CD4-positive, alpha-beta T cell treated with Interleukin-15 for 1 hour (primary cell): ENCODE measurements at places on chromosomes 2 and 18.

DNA sequence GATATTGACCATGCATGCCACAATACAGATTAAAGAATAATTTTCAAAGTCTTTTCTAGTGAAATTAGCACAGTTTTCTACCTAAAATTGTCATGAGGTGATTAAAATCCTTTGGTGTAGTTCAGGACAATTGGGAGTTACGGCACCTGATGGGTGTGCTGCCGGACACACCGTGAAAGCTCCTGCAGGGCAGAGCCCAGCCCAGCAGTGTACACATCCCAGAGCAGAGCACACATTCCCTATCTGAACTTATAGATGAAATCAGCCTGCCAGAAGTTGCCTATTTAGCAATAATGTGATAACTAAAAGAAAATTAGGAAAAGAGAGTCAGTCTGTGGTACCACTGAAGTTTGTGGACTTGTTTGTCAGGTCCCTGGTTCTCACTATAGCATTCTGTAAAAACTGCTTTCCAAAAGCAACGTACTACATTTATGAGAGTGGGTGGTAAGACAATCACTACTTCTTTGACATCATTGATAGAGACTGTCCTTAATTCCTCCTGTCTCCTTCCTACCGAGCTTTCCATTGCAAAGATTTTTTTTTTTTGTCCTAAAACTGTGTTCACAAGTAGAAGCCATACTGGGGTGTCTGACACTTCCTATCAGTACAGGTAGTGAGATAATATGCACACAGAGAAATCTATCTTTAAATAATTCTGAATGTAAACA, 3.4 kb downstream of the CYTIP start:
- DNase-seq = no peak

DNA sequence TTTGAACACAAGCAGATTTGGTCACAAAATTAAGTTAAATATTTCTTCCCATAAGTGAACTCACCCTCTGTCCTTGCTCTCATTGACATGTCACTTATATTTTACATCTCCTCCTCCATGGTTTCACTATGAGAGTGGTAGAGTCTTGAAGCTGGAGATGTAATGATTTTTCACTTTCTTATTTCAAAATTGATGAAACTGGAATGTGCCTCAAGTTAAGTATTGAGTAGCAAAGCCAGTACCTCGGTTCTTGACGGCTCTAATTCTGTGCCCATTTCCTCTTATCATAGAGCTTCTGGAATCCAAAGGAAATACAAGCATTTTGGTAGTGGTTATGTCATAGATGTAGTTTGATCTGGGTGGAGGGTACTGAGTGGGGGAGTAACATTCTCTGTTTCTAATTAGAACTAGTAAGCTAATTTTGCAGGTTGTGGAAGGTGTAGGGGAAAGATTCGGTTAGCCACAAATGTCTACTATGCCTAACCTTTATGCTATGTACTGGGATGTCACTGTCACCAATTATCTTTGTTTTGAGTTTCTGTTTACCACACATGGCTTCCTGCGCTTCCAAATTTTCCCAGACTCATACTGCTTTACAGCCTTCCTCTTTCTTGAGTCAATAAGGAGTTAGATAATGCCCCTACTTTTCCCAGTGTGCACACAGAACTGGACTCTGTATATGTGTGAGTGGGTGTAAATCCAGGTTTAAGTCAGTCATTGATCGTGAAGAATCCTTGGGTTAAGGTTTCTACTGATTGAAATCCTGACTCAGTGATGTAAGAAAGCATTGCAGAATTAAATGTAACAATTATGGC, 96.8 kb downstream of the DIS3L2 start:
- DNase-seq = no peak

DNA sequence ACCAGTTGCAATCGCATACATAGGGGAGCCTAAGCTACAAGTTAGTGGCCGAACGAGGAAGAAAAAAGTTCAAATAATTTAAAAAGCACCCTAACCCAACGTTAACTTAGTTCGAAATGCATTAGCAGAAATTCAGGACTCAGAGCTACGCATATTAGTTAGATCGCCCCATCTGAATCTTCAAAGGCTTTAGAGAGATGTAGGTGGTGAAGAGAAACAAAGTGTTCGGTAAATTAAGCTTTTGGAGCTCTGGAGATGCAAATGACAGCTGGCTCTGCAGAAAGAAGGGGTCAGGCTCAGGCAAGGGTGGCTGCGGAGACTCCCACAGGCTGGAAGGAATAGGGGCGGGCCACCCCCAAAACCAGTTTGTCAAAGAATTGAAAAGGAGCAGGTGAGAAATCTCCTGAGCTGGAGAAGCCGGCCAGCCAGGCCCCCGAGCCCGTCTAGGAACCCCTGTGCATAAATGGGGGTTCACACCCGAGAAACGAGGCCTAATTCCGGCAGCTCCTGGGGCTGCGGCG, 621 bp downstream of the TXNL1 start:
- no peak for DNase-seq

DNA sequence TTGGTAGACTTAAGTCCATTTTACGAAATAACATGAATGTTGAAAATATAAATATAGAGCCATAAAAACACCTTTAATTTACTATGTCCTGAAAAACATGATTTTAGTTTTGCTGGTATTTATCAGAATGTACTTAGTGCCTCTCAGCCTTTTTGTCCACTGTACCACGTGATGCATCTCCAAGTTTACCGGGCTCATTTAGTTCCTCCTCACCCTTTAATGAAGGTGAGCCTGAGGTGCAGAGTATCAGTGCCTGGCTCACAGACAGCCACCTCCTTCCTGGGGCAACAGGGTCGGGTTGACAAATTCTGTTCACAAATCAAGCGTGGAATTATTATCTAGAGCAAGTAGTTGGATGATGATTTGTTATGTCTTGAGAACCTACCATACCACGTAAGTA, 420.5 kb upstream of the MEIS1 start:
- DNase-seq = no peak

GRCh38 chr2:27920148-27920885, 29.8 kb downstream of the BABAM2 start:
- no peak for DNase-seq

DNA sequence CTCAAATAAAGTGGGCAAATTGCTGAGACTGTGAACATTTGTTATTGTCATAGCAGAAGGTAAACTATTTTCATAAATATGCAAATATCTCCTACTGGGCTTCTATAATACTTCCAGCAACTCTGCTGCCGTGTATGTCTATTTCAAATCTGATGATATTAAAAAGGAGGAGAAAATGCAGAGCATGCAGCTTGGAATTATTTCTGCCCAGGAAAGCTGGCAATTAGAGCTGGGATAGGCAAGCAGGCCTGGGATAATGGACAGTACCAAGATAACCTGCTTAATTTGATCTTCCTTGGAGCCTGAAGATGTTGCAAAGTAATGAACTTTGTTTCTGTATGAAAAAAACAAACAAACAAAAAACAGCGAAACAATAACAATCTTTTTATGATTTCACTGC, 72.8 kb downstream of the HNMT start:
- DNase-seq = no peak

- no peak for DNase-seq
Measured at GRCh38 chr2:232626584-232626983, 6.8 kb upstream of the EFHD1 start.

GRCh38 chr2:208064220-208064961, 39.1 kb upstream of the PLEKHM3 start:
- DNase-seq = no peak

DNA sequence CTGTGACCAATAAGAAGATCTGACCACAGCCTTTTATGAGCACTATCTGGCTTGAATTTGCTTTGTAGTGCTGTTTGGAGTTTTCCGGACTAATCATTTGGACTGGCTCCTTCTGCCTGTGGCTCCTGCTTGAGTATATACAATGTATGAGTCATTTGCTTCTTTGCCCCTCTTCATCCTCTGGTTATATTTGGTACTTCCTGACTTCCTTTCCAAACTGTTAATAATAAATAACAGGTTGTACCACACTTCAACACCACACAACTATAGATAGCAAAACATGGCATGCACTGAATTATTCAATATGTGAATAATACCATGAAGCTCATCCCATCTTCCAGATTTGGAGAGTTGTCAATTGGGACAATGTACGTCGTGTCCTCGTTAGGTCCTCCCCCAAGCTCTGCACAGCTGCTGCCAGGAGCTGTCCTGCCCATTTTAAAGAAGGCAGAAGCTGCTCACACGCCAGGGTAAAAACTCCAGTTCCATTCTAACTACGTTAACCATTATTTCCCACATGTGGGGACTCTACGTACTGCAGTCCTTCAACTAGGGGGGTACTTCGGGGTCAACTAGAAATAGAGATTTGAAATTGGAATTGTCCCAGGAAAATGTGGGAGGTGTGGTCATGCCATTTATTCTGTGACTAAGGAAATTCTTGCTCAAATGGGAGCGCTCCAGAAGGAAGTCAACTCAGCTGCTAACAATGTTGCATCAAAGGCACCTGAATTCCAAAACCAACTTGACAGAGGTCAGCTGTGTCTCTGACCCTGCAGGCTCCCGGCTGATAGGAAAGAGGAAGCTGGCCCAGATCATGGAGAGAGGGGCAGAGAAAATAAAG, 38.1 kb downstream of the ST8SIA5 start:
- no peak for DNase-seq

DNA sequence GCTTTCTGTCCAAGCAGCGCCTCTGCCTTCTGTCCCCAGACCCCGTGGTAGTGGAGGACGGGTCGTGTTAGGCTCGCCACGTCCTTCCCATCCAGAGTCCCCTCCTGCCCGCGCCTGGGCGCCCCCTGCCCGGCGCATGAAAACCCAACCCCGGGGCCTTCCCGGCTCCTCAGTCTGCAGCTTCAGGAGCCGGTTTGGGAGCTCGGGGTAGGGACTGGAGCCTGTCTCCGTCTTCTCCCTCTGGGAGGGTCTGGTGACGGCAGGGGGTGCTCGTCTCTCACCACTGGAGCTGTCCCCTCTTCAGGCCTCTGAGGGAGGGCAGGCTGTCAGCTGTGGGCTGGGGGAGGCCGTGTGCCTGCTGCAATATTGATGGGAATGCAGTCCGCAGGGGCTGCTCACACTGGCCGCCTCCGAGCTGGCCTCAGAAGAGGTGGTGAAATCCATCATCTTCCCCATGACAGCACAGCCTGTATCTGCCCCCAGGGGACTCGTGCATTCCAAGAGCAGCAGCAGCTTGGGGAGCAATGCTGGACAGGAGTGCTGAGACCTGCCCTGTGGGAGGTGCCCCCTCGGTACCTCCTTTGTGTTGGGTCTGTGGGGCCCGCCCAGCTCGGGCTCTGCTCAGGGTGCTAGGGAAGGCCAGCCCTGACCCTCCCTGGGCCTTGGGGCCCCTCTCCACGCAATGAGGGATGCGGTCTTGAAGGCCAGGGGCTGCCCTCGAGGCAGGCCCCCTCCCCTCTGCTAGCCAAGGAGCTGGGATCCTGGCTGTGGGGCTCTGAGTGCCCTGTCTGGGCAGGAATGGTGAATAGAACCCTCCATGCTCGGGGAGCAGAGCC, 17.8 kb upstream of the KLHL30 start:
- DNase-seq = no peak

DNA sequence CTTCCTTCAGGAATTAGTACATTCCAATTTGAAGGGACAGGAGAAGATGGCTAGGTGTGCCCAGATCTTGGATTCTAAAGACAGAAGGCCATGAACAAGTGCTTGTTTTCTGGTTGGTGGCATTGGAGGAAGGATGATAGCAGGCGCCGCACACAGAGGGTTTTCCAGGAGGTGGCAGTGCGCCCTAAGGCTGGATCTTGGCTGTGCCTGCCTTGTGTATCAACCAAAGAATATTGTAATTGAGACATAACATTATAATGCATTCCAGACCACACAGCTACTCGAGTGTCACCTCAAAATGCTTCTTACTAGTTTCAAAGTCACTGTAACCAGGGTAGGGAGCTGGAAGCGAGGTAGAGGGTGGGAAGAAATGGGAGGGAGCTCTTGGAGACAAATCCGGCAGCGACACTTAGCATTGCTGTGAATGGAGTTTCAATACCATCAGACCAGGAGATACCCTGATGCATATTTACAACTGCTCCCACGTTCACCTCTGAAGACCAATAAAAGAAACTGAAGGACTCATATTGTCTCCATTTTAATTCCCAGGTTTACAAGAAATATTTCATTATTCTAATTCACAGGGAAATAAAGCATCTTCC, 42.5 kb downstream of the CPO start:
- peak; percentile 43 for DNase-seq

DNA sequence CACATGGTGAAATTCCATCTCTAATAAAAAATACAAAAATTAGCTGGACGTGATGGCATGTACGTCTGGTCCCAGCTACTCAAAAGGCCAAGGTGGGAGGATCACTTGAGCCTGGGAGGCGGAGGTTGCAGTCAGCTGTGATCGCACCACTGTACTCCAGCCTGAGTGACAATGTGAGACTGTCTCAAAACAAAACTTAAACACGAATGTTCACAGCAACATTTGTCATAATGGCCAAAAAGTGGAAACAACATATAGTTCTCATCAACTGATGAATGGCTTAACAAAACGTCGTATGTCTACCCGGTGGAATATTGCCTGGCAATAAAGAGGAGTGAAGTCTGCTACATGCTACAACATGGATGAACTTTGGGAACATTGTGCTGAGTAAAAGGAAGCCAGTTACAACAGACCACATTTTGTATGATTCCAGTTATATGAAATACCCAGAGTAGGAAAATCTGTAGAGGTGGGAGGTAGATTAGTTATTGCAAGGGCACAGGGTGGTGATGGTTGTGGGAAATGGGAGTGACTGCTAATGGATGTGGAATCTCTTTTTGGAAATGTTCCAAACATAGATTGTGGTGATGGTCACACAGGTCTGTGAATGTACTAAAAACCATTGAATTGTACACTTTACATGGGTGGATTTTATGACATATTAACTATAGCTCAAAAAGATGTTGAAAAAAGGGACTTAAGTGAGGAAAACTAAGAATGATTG, 478.2 kb downstream of the PTPRM start:
- no peak for DNase-seq

DNA sequence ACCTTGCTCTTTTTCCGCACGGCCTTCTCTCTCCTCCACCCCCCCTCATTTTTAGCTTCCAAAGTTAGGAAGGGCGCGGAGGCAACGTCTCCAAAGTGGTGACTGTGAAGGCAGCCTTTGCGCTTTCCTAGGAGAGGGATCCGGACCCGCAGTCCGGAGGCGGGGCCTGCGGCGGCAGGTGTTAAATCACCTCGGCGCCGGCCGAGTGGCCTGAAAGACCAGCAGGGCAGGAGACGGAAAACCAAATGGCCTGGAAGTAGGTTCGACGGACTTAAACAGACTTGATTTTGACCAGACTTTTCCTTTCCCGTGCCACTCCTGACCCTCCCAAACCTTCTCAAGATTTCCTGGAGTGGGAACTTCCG, 615 bp downstream of the GORASP2 start:
- DNase-seq = peak; percentile 29

GRCh38 chr2:117299451-117299850, 515.0 kb upstream of the DDX18 start:
- no peak for DNase-seq

GRCh38 chr2:180505203-180505602, 475.2 kb upstream of the UBE2E3 start:
- DNase-seq = no peak

DNA sequence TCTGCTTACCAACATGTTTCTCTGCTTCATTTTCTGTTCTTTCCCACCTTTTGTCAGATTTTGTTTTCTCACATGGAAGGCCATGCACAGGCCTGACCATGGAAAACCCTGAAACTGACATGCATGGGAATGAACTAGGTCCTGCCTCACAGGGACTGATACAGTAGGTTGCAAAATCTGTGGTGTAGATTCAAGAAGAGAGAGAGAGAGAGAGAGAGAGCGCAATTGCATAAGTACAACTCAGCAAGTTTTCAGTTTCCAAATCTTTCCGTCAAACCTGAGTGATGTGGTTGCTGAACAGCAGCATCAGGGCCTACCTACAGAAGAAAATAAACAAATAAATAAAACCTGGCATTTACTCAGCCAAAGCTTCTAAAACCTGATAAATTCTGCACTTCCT, 87.5 kb upstream of the RNF152 start:
- no peak for DNase-seq
